Esophagus muscularis mucosa (tissue), 4 donors: ENCODE measurements at places on chromosomes 5 and 9. TPM values are rescaled to one million over a fixed set of nuclear protein-coding genes. Genes with fewer than 3 reads are reported as not detected.

DNA sequence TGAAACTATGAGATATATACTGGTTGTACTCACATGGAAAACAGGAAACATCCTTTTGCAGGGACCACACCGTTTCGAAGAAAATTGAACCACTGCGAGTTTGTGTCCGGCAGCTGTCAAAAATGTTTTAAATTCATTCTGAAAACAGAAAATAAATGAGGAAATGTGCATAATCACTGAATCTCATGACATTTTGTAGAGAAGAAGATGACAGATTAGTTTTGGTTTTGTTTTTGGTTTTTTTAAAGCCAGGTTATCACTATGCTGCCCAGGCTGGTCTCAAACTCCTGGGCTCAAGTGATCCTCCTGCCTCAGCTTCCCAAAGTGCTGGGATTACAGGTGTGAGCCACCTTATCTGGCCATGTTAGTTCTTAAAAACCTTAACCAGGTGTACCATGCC lies 3.5 kb downstream of the TXNDC8 start:
- no peak overlapping the region for H3K4me3 ChIP-seq
- no peaks in the 10 kb centered on the region for H3K4me1 ChIP-seq
- no peak for DNase-seq
- H3K36me3 ChIP-seq, result no peaks in the 10 kb centered on the region

DNA sequence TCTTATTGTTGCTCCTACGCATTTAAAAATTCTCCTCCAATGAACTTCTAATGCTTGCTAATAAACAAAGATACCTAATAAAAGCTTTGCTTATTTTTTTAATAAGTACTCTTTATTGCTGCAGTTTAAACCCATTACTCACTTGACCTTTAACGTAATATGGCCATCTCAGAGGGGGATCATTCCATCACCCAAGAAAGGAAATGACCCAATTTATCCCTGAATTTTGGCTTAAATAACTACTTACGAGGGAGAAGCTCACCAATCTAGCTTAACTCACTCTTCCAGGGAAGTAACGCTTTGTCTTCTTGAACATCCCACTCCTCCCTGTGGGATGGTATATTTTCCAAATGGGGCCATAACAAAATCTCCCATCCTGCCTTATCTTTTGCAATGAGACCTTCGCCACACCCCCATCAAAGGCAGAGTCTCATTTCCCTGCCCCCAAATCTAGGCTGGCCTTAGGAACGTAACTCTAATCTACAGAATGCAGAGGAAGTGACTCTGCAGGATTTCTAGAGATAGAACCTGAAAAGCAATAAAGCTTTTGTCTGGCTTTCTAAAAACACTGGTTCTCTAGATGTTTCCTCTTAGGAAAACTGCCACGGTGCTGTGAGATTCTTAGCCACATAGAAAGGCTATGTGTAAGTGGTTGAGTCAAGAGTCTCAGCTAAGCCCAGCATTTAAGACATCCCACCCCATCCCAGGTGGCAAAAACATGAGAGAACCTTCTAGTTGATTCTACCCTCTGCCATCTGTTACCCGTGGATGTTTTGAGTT lies 310.0 kb downstream of the ASTN2 start:
- H3K4me1 ChIP-seq, result no peaks in the 10 kb centered on the region
- H3K27ac ChIP-seq, result no peak overlapping the region
- no peaks in the 10 kb centered on the region for H3K36me3 ChIP-seq
- DNase-seq, result no peak

- H3K36me3 ChIP-seq, result no peaks in the 10 kb centered on the region
- H3K4me3 ChIP-seq, result no peak overlapping the region
- no peak for DNase-seq
Observed at GRCh38 chr5:35900972-35901695, 37.3 kb downstream of the CAPSL start.

The TMEM232 gene
- total RNA-seq, result 2.3 TPM

GRCh38 chr9:129934041-129934591 lies 98.9 kb downstream of the USP20 start:
- peaks cover 87% of the 10 kb centered on the region for H3K4me1 ChIP-seq
- no peaks in the 10 kb centered on the region for H3K27me3 ChIP-seq
- H3K36me3 ChIP-seq, result peaks cover 10% of the 10 kb centered on the region
- H3K4me3 ChIP-seq, result no peak overlapping the region

The FOXD4L6 gene
- 0.33 TPM for total RNA-seq

The NUTM2F gene
- not detected for total RNA-seq

The ADGRV1 gene
- total RNA-seq, result 0.57 TPM

The CCL21 gene
- 172 TPM for total RNA-seq

The SPATA6L gene
- 1.3 TPM for total RNA-seq

- no peak overlapping the region for H3K4me3 ChIP-seq
- H3K27ac ChIP-seq, result no peak overlapping the region
- DNase-seq, result no peak
- peaks cover 22% of the 10 kb centered on the region for H3K36me3 ChIP-seq
- peaks cover 4% of the 10 kb centered on the region for H3K4me1 ChIP-seq
- H3K27me3 ChIP-seq, result no peaks in the 10 kb centered on the region
Observed at GRCh38 chr5:113000466-113000865, 23.9 kb downstream of the DCP2 start.

DNA sequence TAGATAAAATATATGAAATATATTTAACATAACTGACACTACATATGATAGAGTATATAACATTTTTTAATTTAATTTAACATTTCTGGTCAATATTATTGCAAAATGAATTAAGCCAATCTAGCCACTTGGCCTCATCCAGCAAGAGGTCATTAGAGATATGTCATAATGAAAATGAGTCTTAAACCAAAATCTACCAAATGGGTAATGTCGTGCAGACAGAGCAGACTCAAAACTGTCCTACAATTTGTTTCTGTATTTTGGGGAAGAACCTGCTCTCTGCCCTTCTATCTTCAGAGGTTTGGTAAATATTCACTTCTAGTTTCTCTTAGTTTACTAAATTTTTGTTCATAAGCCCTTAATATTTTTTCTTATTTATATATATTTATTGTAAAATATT lies 61.4 kb downstream of the ARHGEF28 start:
- no peaks in the 10 kb centered on the region for H3K36me3 ChIP-seq
- no peaks in the 10 kb centered on the region for H3K27me3 ChIP-seq
- no peak overlapping the region for H3K27ac ChIP-seq
- no peak for DNase-seq

DNA sequence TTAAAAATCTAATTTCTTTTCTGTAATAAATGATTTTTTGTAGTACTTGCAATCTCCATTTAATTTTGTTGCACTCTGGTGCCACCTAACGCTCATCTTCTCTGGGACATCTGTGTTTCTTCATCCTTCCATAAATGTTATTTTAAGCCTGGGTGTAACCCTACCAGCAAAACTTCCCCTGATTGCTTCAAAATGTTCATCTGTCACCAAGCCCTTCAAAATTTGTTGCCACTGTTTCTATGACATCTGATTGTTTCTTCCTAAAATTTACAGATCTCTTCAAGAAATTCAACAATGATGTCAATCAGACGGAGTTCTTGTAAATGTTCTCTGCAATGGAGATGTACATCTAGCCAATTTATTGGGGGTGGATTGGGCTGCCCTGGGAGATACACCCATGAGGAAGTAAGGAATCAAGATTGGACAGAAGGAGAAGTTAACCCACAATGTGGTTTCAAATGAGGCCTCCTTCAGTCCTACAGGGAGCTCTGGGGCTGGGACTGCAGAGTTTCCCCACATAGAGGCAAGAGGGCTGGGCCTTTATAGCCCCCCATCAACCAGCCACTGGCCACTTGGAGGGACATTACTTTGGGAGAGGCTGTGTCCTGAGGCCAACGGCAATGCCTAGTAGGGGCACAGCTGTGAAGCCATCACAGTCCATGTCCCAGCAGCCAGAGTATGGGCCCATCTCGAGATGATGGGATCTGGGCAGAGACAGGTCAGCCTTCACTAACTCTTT lies 23.3 kb downstream of the MCTP1 start:
- H3K4me3 ChIP-seq, result no peak overlapping the region
- no peaks in the 10 kb centered on the region for H3K4me1 ChIP-seq
- no peak overlapping the region for H3K27ac ChIP-seq
- no peak for DNase-seq

- no peaks in the 10 kb centered on the region for H3K4me1 ChIP-seq
- no peaks in the 10 kb centered on the region for H3K36me3 ChIP-seq
- no peak overlapping the region for H3K27ac ChIP-seq
- H3K27me3 ChIP-seq, result no peaks in the 10 kb centered on the region
- DNase-seq, result no peak
Observed at GRCh38 chr5:92513067-92513466, 1068.0 kb downstream of the NR2F1-AS1 start.

The SUSD1 gene
- total RNA-seq, result 4.7 TPM

GRCh38 chr9:81320909-81321482 lies 368.4 kb downstream of the TLE1 start:
- no peaks in the 10 kb centered on the region for H3K4me1 ChIP-seq
- no peak overlapping the region for H3K27ac ChIP-seq
- DNase-seq, result no peak
- no peaks in the 10 kb centered on the region for H3K36me3 ChIP-seq
- H3K4me3 ChIP-seq, result no peak overlapping the region

The KCNV2 gene
- total RNA-seq, result not detected

DNA sequence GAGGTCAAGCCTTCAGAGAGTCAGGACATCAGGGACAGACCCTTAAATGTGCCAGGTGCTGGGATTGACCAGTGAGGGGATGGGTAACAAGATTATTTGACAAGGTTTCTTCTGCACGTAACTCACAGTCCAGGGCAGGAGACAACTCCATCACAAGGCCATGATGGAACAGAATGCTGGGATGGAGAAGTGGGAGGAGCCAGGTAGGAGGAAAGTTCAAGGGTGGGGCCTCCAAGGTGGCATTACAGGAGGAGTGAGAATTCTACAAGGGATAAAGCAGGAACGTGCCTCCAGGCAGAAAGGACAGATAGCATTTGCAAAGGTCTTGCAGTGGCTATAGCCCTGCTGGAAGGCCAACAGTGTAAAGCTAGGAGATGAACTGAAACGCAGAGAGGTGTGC lies 102.2 kb downstream of the FGF18 start:
- no peaks in the 10 kb centered on the region for H3K27me3 ChIP-seq
- H3K4me3 ChIP-seq, result no peak overlapping the region
- DNase-seq, result no peak
- no peaks in the 10 kb centered on the region for H3K36me3 ChIP-seq
- peak overlapping the region; percentile 77 for H3K27ac ChIP-seq

The MARCHF11 gene
- not detected for total RNA-seq

The PCDHA4 gene
- total RNA-seq, result 0.45 TPM

The ISCA1 gene
- 42.4 TPM for total RNA-seq

- peaks cover 20% of the 10 kb centered on the region for H3K4me1 ChIP-seq
- no peak for DNase-seq
- H3K4me3 ChIP-seq, result no peak overlapping the region
- no peak overlapping the region for H3K27ac ChIP-seq
Observed at GRCh38 chr9:35818341-35818740, 3.5 kb upstream of the HINT2 start.

The MEF2C gene
- total RNA-seq, result 32.3 TPM

The HMHB1 gene
- total RNA-seq, result not detected

The CEL gene
- 0.19 TPM for total RNA-seq

- no peaks in the 10 kb centered on the region for H3K36me3 ChIP-seq
- H3K27ac ChIP-seq, result no peak overlapping the region
- H3K4me3 ChIP-seq, result no peak overlapping the region
- no peaks in the 10 kb centered on the region for H3K27me3 ChIP-seq
- no peaks in the 10 kb centered on the region for H3K4me1 ChIP-seq
Observed at GRCh38 chr9:131329241-131329641, 39.7 kb downstream of the PLPP7 start.

DNA sequence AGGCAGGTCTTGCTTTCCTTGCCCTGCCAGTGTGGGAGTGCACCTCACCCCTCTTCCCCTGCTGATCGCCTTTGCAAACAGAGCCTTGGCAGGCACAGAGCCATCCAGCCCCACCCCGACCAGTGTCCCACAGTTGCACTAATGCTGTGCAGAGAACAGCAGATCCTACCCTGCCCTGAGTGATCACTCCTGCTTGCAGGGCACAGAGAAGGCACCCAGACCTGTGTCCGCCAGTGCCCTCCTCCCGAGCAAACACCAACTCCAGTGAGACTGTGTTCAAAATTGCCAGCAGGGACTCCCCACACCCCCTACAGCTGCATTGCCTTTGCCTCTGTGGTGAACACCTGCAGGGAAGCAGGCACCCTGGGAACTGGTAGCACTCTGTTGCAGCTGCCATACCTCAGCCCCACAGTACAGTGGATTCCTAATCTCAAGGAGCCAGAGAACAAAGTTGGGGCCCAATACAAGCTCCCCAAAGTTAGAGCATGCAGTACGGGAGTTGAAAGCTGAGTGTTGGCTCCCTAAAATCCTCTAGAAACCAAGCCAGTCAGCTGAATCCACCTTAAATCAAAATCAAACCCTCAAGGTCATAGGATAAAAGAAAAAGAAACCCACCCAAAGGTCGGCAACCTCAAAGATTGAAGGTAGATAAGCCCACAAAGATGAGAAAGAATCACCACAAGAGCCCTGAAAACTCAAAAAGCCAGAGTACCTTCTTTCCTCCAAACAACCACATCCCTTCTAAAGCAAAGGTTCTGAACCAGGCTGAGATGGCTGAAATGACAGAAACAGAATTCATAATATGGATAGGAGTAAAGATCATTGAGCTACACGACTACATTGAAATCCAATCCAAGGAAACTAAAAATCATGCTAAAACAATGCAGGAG lies 92.9 kb upstream of the PIK3R1 start:
- H3K4me1 ChIP-seq, result no peaks in the 10 kb centered on the region
- no peak overlapping the region for H3K27ac ChIP-seq
- no peak overlapping the region for H3K4me3 ChIP-seq
- DNase-seq, result no peak
- no peaks in the 10 kb centered on the region for H3K36me3 ChIP-seq
- H3K27me3 ChIP-seq, result no peaks in the 10 kb centered on the region

The PCDHGA12 gene
- total RNA-seq, result 7.6 TPM

GRCh38 chr9:29685531-29685930 lies 2112.2 kb upstream of the C9orf72 start:
- H3K36me3 ChIP-seq, result no peaks in the 10 kb centered on the region
- H3K27ac ChIP-seq, result no peak overlapping the region
- H3K4me1 ChIP-seq, result no peaks in the 10 kb centered on the region
- no peaks in the 10 kb centered on the region for H3K27me3 ChIP-seq

- no peak overlapping the region for H3K4me3 ChIP-seq
- DNase-seq, result no peak
- no peak overlapping the region for H3K27ac ChIP-seq
- no peaks in the 10 kb centered on the region for H3K27me3 ChIP-seq
Observed at GRCh38 chr5:79423296-79423695, 90.6 kb downstream of the HOMER1 start.

DNA sequence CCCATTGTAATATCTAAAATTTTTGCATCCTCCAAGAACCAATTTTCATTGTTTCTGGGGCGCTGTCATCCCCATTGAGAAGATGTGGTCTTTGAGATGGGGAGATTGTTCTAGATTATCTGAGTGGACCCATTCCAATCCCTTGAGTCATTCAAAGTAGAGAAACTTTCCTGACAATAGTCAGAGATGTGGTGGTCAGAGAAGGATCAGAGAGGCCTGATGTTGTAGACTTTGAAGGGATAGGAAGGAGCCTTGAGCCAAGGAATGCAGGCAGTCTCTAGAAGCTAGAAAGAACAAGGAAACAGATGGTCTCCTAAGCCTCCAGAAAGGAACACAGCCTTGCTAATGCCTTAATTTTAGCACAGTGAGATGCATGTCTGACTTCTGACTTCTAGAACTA lies 80.4 kb downstream of the TEK start:
- DNase-seq, result no peak
- no peaks in the 10 kb centered on the region for H3K27me3 ChIP-seq
- peaks cover 27% of the 10 kb centered on the region for H3K4me1 ChIP-seq
- H3K27ac ChIP-seq, result no peak overlapping the region
- no peak overlapping the region for H3K4me3 ChIP-seq
